ENCODE measurements at places on chromosomes 7 and 10.
A peak's percentile ranks its signal among the peaks of the same experiment; 100 is the strongest.

DNA sequence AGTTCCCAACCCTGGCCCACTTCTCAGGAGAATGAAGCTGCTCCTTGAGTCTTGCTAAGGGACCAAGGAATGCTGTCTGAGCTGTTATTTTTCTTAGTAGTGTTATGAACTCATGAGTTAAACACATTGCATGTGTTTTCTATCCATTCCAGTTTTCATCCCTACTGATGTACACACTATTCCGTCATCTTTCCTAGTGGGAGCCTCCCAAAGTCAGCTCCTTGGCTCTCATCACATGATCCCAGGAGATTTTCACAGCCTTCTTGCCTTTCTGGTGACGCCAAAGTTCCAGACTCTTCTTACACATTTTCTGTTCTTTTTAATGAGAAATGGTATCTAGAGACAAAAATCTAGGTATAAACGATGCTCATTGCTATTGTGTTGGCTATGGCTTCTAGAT lies 8.4 kb upstream of the C10orf71 start:
- no peak for DNase-seq

- DNase-seq, result no peak
Observed at GRCh38 chr7:133562621-133563020, 309.7 kb downstream of the EXOC4 start.

DNA sequence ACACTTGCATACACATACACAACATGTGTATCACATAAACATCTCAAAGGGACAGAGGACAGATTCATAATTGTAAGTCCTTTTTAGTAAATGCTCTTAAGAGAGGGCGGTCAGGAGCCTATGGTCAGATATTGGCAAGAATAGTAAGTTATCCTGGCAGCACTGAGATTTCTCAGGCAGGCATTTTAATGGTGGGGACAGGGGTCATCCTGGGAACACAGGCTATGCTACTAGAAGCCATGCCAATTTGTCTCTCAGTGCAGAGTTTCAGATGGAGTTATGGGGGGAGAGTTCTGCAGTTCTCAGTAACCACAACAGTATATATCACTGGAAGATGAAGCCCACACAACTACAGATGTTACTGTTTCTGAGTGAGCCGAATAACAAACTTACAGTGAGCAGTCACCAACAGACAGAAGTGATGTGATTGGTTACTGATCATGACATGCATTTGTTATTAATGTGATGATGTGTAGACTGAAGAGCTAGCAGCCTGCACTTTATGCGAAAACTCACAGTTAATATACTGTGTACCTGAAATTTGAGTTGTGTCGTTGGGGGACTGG lies 16.4 kb downstream of the ZNF487 start:
- DNase-seq, result no peak

DNA sequence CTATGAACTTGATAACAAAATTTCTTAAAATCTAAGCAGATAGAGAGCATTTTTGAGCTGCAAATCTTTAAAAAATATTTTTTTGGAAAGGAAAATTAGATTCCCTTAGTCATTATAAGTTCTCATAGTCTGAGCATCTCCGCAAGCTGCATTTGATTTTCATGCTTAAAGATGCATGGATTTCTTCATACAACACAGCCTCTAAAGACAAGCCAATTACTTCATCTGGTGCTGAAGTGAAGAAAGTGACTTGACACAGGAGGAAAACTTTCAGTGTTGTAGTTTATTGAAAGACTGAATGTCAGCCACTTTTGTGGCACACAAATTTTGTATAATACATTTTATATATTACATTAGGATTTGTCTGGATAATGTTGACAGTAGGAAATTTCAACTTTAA lies 22.5 kb downstream of the SEMA3D start:
- no peak for DNase-seq

DNA sequence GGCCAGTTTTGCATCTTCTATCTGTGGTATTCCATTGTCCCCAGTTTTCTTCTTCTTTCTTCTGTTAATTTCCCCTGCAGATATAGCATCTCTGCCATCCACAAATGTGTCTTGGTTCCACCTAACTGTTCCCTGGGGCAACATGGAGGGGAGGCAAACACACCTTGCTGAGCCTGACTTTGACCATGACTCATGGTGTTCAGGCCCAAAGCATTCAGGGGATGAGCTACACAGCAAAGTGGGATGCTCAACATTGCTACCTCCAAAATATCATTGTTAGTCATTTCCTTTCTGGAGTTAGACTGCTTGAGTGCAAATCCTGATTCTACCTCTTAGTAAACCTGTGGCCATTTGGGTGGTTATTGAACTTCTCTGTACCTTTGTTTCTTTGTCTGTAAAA lies 542.7 kb downstream of the LRMDA start:
- DNase-seq, result no peak

DNA sequence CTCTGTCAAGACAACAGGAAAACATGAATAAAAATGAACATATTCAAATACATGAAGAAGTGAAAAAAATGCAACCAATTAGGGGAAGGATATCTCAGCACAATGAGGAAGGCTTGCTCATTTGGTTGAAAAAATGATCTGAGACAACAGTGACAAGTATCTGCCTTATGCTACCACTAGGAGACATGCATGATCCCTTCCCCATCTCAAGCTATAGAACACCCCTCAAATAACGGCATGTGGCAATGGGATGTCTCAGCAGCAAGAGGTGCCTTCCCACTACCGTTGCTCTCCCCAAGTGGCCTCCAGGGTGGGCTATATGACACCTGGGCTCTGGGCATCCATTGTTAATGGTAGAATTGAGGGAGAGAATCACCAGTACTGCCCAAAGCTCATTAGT lies 98.1 kb upstream of the RSU1 start:
- DNase-seq, result no peak

- no peak for DNase-seq
Observed at GRCh38 chr7:75843613-75844116, 30.1 kb upstream of the CCL24 start.

GRCh38 chr10:5971315-5971832 lies 6.0 kb downstream of the IL15RA start:
- DNase-seq, result no peak

DNA sequence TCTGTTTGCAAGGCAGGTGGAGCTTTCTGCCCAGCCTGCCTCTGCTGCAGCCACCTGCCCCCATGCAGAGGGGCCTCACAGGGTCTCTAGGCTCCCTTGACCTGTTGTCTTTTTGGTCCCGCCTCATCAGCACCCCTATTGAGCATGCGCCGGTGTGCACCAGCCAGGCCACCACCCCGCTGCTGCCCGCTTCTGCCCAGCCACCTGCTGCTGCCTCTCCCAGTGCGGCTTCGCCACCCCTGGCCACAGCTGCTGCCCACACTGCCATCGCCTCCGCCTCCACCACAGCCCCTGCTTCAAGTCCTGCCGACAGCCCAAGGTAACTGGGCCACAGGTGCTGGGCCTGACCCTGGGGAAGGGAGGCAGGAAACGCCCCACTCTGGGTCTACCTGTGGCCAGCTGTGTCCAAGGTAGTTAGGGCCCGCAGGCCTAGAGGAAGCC lies 38.1 kb downstream of the LDB3 start:
- DNase-seq, result no peak

- DNase-seq, result no peak
Observed at GRCh38 chr7:155412416-155413253, 45.3 kb upstream of the EN2 start.

DNA sequence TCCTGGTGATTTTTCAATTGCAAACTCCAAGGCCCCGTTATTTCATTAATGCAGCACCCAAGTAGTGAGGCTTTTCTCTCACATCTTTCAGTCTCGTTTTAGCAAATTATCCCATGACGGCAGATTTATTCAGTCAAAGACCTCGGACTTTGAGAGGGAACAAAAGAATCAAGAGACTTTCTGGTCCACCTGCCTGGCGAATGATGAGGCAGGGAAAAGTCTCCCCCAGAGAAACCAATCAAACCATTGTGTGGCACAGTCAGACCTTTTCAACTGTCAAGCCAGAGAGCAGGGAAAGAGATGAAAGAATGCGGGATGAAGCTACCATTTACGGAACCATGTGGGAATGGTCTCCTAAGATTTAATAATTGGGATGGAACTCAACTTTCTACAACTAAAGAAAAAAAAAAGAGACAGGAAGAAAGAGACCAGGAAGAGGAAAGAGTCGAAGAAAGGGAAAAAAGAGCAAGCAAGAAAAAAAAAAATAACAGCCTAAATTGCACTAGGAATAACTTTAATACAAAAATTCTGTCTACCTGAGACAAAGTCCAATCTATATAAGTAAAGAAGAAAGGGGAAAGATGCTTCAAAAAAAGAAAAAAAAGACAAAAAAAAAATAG lies 22.8 kb downstream of the GLI3 start:
- DNase-seq, result no peak

- DNase-seq, result no peak
Observed at GRCh38 chr7:128830231-128831177, at the start of gene FLNC. Gene FLNC, plus strand, starts transcription at chr7:128830406. Its CDS starts 232 bp downstream, at chr7:128830638.

DNA sequence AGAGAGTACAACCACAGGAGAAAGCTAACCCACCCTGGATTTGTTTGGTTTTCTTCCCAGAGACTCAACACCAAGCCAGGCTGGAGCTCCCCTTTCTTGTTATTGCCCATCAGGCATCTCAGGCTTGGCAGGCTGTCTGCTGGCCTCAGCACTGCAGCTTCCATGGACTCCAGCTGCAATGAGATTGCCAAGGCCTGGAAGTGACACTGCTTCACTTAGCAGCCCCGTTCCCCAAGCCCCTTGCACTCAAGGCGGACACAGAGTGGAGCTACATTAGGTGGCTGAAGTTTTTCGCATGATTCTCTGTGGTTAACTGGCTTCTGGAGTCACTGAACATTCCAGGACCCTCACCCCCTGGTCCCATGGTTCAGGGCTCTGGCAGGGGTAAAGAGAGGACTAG lies 163.1 kb upstream of the GDF10 start:
- DNase-seq, result no peak

- no peak for DNase-seq
Observed at GRCh38 chr10:132257907-132258306, 49.8 kb downstream of the STK32C start.

DNA sequence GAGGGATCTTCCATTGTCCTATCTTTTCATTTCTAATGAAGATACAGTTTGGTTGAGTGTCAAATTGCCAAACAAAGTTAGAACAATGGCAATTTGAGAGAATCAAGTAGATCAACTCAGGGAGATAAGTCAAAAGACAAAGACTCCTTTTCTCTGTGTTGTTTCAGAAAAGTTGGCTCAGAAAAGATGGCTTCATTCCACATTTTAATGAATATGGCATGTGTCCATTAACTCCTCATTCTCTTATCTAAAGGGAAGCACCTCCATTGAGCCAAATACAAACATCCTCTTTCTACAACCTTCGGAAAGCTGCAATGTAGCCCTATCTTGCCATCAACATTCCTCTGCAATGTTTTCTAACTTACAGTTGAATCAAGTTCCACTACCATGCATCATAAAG lies 939.0 kb upstream of the C7orf33 start:
- DNase-seq, result no peak

DNA sequence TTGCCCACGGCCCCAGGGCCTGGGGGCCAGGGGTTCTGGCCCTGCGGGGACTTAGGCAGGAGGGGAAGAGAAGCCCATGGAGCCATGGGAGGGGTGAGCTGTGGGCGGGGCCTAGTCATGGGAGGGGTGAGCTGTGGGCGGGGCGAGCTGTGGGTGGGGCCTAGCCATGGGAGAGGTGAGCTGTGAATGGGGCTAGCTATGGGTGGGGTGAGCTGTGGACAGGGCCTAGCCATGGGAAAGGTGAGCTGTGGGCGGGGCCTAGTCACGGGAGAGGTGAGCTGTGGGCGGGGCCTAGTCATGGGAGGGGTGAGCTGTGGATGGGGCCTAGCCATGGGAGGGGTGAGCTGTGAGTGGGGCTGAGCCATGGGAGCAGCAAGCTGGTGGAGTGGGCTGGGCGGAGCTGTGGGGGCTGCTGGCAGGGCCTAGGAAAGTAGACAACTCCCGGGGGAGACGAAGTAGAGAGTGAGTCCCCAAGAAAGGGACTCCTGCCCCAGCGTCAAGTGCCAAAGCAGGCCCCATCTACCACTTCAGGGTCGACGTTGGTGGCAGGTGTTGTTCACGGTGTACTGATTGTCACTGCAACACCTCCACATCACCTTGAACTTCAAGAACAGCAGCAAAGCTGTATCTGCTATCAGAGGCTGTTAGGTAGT lies 19.2 kb upstream of the TTYH3 start:
- no peak for DNase-seq

- no peak for DNase-seq
Observed at GRCh38 chr7:128112781-128113221, 81.6 kb upstream of the LRRC4 start.

GRCh38 chr10:8069627-8070026 lies 15.1 kb downstream of the GATA3 start:
- DNase-seq, result no peak

- no peak for DNase-seq
Observed at GRCh38 chr10:31381766-31382316, 62.8 kb downstream of the ZEB1 start.

GRCh38 chr10:70558871-70559810 lies 43.4 kb downstream of the PRF1 start:
- DNase-seq, result peak; percentile 43

GRCh38 chr7:140225562-140226249 lies 48.9 kb upstream of the KDM7A start:
- DNase-seq, result no peak
